ENCODE measurements at places on chromosomes 16 and 17.

GRCh38 chr17:9531034-9531433 lies 44.6 kb downstream of the STX8 start:
- no peak for DNase-seq

- DNase-seq = no peak
Measured at GRCh38 chr16:4610011-4611005, 4.4 kb downstream of the UBALD1 start.

GRCh38 chr17:20289984-20290383 lies 177.4 kb downstream of the LGALS9B start:
- no peak for DNase-seq

DNA sequence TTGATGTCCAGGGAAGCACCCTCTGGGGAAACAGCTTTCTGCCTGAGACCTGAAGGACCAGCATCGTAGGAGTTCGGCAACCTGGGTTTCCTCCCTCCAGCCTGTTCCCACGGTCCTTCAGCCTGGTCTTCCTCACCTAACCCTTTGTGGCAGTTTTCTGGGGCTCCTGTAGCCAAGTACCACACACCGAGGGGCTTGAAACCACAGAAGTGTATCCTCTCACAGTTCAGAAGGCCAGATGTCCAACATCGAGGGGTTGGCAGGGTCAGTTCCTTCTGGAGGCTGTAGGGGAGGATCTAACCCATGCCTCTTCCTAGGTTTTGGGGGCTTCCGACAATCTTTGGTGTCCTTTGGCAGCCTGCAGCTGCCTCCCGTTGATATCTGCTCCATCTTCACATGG lies 381.0 kb upstream of the TNRC6C start:
- no peak for DNase-seq

All from iPS-NIHi11 (cell line).